ENCODE measurements at places on chromosomes 11 and 22. TPM values are rescaled to one million over a fixed set of nuclear protein-coding genes. Genes with fewer than 3 reads are reported as not detected.

Gene GGTLC2
- total RNA-seq = not detected

Gene GLB1L2
- total RNA-seq = 0.93 TPM

Gene NOX4
- total RNA-seq = 24.9 TPM

Gene SCGB1A1
- total RNA-seq = not detected

Gene ISX
- total RNA-seq = not detected

Gene ASCL2
- not detected for total RNA-seq

Gene SNX32
- 0.13 TPM for total RNA-seq

Gene PHOX2A
- total RNA-seq = not detected

Gene RRAS2
- total RNA-seq = 120 TPM

Gene OR6A2
- 0.43 TPM for total RNA-seq

Gene RCOR2
- 0.40 TPM for total RNA-seq

Gene ZC3H12C
- total RNA-seq = 22.4 TPM

Gene TRIM48
- total RNA-seq = not detected

Gene OR4X2
- not detected for total RNA-seq

Gene CTSW
- not detected for total RNA-seq

Gene HORMAD2
- not detected for total RNA-seq

Gene WNT11
- not detected for total RNA-seq

Gene IGSF9B
- under 0.01 TPM for total RNA-seq

Gene TECTA
- total RNA-seq = 0.40 TPM

Gene CRYBB2
- total RNA-seq = 0.27 TPM

Gene MMP8
- not detected for total RNA-seq

Gene MPZL3
- total RNA-seq = 14.1 TPM

Gene SOX10
- total RNA-seq = not detected

Gene OTOG
- total RNA-seq = not detected

Gene CAPN5
- total RNA-seq = 10.1 TPM

Gene ROBO4
- 265 TPM for total RNA-seq

Gene ACR
- 0.80 TPM for total RNA-seq

Gene C11orf97
- total RNA-seq = not detected

Gene UBQLNL
- total RNA-seq = 0.07 TPM

Gene TSSC4
- total RNA-seq = 34.7 TPM

Gene POU2AF3
- not detected for total RNA-seq

Gene TTC28
- total RNA-seq = 45.1 TPM

Gene PANX3
- total RNA-seq = not detected

Gene JAML
- total RNA-seq = 0.07 TPM

Gene C11orf86
- total RNA-seq = not detected

Gene ACCS
- 4.8 TPM for total RNA-seq

Gene PANX2
- 1.7 TPM for total RNA-seq

Data from thoracic aorta endothelial cell (primary cell).